Neural progenitor cell (in vitro differentiated cells): ENCODE measurements at places on chromosomes 1 and 21. TPM values are rescaled to one million over a fixed set of nuclear protein-coding genes. Genes with fewer than 3 reads are reported as not detected.

The SLC9C2 gene
- total RNA-seq = not detected in 2 replicates

The APCS gene
- total RNA-seq = not detected in 2 replicates

The C4BPB gene
- total RNA-seq = not detected in 2 replicates

The NUP210L gene
- not detected in 2 replicates for total RNA-seq

The CRYBG2 gene
- total RNA-seq = 3.0 and 6.5 TPM in 2 replicates

The RNF2 gene
- total RNA-seq = 54.5 and 81.2 TPM in 2 replicates

The AMY1A gene
- total RNA-seq = not detected in 2 replicates

The TFAP2E gene
- total RNA-seq = not detected in 2 replicates

The LCE1C gene
- total RNA-seq = not detected in 2 replicates

DNA sequence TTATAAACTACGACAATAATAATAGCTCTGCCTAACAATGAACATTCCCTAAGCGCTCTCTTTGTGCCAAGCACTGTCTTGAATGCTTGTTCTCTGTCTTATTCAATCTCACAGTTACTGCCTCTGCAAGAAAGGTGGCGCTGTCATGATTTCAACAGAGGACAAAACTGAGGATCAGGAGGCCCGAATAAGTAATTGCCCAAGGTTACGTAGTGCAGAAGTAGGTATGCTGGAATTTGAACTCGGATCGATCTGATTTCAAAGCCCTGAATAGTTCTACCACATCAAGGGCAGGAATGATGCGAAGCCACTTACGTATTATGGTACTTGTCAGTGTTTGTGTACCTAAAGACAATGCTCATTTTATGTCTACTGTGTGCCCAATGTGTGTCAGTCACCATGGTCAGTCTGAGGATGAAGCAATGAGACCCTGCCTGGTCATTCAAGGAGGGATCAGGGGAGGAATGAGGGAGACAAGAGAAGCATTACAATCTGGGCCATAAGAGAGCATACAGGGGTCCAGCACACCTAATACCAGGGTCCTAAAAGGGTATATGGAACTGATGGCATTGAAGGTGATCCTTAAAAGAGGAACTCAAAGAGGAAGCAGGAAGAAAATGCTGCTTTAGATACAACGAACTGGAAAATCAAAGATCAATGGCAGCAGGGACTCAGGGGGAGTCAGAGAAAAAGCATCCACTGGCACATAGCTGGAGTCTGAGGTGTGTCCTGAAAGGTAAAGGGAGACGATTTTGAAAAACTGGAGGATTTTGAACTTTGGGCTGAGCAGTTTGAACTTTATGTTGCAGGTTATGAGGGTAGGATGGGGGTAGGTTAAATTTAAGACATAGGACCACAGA lies 389.2 kb downstream of the PLPP3 start:
- peak; percentile 76 for DNase-seq

DNA sequence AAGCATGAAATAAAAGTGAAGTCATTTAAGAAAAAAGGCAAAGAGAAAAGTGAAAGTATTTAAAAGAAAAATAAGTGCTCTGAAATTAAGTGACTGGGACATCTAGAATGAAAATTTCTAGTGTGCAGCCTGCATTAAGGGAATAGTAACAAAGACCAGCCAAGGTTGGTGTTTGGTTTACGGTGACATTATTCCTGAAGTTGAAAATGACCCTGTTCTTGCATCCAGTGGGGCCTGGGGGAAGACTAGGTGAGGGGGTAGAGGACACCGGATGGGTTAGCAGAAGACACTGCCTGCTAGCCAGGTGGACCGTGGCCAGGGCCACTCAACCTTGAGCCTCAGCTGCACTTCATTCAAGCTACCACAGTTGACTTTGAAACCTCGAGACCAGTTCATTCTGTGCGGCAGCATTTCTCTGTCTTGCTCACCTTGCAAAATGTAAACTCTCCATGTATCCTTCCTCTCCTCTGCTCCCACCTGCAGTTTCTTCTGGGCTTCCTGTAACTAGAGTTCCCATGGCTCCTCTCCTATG lies 14.3 kb upstream of the KCNK1 start:
- no peak for DNase-seq

- DNase-seq = peak; percentile 89
Measured at GRCh38 chr1:54996359-54996868, 2.3 kb upstream of the BSND start.

- no peak for DNase-seq
Measured at GRCh38 chr1:115222616-115223402, 115.2 kb downstream of the NGF start.

DNA sequence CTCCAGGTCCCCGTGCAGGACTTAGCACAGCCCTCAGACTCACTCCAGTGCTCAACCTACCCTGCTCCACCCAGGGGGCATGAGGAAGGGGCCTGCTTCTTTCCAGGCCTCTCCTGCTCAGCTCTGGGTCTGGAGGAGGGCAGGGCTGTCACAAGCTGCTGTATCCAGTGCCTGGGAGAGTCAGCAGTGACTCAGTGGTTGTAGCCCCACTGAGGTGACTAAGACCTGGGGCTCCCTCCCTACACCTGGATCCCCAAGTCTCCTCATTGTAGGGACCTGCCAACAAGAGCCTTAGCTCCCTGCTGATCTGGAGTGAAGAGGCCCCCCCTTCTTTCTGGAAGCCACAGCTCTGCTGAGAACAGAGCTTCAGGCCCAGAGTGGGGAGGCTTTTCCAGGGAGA lies 36.1 kb upstream of the FAM131C start:
- no peak for DNase-seq

GRCh38 chr1:112250892-112251291 lies 145.1 kb upstream of the CTTNBP2NL start:
- no peak for DNase-seq

GRCh38 chr1:160839746-160840145 lies 22.9 kb downstream of the CD244 start:
- DNase-seq = no peak

DNA sequence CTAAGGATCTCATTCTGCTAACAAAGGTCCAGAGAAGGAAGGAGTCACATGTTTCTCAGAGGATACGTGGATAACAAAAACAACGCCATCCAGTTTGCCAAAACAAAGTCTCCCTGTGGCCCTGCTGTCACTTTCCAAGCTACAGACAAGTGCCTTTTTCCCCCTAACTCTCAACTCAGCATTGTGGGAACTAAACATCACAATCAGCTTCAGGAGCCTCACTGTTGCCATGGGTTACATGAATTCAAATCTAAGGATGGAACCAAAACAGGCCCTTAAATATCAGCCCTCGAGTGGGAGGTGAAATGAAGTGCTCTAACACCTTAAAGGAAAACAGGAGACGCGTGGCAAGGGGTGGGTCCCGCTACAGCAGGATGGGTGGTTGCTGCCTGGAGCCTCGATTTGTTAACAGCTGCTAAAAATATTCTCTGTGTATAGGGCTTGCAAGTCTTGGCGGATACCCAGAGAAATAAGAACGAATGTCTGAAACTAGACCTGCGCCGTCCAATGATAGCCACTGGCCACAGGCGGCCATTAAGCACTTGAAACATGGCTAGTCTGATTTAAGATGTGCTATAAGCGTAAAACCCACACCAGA lies 66.4 kb upstream of the SOD1 start:
- no peak for DNase-seq

GRCh38 chr1:29239142-29239541 lies 2.8 kb downstream of the PTPRU start:
- no peak for DNase-seq

GRCh38 chr1:76158126-76158525 lies 83.6 kb downstream of the ST6GALNAC3 start:
- no peak for DNase-seq

DNA sequence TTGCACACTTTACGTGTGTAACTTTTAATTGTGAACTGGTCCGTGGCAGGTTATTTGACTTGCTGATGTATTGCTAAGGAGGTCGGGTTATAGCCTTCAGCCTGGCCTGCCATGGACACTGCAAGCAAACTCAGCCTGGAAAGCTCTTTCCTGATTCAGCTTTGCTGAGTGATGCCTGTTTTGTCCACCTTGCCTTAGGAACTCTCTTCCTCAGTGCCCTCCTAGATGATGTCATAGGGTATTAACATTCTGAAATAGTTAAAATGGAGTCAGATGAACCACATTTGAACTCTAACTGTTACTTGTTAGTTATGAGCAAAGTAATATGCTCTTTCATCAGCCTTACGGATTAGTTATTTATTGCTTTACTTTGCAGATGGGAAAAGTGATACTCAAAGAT lies 446.0 kb downstream of the PCP4 start:
- no peak for DNase-seq
